Kidney epithelial cell (primary cell): ENCODE measurements at places on chromosomes 11 and 22. TPM values are rescaled to one million over a fixed set of nuclear protein-coding genes. Genes with fewer than 3 reads are reported as not detected.

DNA sequence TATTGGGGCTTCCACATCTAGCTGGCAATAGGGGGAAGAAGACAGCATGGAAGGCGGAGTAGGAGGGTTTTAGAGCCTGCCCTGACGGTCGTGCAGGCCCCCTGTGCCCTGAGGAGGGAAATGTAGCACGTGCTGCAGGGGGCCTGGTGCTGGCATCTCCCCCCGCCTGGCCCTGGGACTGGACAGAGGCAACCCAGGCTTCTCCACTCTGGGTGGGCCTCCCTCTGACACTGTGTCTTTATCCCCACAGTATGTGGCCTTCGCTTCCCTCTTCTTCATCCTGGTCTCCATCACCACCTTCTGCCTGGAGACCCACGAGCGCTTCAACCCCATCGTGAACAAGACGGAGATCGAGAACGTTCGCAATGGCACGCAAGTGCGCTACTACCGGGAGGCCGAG lies 36.8 kb downstream of the KCNC1 start:
- DNase-seq: no peak

The KCNQ1OT1 gene
- total RNA-seq: 0.48 and 0.54 TPM in 2 replicates

- DNase-seq: no peak
Observed at GRCh38 chr11:18594999-18595749, 4.4 kb upstream of the MISFA start.

DNA sequence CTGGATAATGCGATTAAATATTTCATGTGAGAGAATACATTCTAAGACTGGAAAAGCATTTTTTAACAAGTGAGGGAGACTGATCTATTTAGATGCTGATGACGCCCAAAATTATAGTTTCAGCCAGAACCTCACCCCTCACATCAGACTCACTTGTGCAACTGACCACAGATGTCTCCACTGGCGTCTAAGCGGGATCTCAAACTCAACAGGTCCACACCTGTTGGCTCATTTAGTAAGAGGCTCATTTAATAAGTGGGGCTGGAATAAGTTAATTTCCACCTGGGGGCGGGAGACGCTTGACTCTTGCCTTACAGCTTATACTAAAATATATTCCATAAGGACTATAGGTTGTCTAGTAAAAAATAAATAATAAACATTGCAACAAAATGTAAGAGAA lies 47.5 kb downstream of the MORC2 start:
- DNase-seq: no peak

The PHLDB1 gene
- total RNA-seq: 99.0 and 107 TPM in 2 replicates

DNA sequence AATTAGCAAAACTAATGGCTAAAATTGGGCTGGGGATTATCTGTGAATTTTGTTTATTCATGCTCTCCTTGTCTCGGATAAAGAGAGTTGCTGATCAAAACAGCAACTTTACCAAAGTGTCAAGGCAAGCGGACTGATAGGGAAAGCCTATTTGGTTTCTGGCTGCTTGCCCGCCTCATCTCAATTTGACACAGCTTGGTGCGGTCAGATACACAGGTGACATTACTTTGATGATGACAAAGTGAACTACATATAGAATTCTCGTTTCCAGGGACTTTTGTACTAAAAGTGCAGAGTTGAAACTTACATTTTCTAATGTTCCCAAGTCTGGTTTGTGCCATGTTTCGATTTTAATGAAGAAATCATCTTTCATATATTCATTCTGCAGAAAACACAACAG lies 22.8 kb downstream of the PITPNB start:
- no peak for DNase-seq

The POTEH gene
- total RNA-seq: not detected in 2 replicates

The OR52H1 gene
- 0.75 TPM in 1 of 2 replicates, not detected in the other for total RNA-seq

- no peak for DNase-seq
Observed at GRCh38 chr11:112229159-112229558, 2.9 kb downstream of the PTS start.

- DNase-seq: no peak
Observed at GRCh38 chr11:47149782-47150181, 26.9 kb downstream of the ARFGAP2 start.

DNA sequence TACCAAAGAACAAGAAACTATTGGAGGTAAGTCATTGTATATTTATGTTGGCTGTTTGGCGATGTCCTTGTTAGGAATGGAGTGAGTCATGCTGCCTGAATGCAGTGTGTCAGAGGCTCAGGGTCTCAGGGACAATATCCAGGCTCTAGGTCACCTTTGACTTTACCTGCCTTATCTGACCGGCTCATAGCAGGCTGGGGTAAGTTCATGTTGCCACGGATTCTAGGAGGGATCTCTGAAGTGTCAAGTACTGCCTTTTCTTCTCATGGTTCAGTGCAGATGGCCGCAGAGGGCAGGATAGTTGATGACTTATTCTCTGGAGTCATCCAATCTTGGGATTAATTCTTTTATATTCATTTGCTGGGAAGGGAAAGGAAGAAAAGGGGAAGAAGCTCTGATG lies 53.2 kb downstream of the SPON1 start:
- DNase-seq: peak; percentile 71
